ENCODE measurements at places on chromosomes 7 and 10.

DNA sequence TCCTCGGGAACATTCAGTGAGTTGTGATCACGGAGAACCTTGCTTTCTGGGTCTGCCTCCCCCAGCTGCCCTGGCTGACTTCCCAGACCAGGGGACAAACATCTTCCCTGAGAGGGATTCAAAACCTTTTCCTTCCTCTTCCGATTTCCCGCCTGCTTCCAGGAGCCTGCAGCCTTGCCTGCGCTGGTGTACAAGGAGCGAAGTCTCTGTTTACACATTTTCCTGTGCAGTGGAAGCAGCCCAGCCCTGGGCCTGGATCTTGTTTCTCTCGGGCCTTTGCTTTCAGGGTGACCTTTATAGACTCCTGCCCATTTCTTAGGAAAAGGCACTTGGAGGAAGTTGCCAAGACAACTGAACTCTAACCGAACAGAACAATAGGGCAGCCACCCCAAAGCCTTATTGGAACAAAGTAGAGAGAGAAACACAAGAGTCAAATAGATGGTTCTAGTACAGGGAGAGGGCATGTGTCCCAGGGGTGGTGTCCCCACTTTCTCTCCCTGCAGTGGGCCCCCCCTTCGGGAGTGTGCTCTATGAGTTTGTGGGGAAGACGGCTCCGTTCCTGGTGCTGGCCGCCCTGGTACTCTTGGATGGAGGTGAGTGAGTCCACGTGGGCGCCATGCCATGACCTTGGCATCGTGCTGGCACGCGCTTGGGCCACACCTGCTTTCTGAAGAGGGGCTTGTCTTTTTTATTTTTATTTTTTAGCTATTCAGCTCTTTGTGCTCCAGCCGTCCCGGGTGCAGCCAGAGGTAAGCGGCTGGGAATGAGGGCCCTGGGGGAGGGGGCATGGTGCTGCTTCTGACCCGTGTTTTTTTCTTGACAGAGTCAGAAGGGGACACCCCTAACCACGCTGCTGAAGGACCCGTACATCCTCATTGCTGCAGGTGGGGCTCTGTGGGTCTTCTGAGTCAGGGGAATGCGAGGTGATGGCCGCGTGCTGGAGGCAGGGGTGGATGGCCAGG, 14.1 kb downstream of the SLC18A2 start:
- no peak for DNase-seq

DNA sequence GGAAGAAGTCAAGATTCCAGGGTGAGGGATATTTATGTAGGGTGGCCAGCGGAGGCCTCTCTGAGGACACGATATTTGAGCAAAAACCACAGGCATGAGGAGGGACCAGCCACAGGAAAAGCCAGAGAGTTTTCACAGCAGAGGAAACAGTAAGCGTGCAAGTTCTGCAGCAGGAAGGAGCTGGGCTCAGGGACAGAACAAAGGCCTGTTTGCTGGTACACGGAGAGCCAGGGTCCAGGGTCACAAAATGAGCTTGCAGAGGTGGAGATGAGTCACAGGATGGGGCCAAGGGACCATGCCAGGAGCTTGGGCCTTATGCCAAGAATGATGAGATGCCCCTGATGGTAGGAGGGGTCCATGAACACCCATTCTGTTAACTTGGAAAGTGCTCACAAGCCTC, 283.5 kb downstream of the PLXNA4 start:
- DNase-seq, result no peak

DNA sequence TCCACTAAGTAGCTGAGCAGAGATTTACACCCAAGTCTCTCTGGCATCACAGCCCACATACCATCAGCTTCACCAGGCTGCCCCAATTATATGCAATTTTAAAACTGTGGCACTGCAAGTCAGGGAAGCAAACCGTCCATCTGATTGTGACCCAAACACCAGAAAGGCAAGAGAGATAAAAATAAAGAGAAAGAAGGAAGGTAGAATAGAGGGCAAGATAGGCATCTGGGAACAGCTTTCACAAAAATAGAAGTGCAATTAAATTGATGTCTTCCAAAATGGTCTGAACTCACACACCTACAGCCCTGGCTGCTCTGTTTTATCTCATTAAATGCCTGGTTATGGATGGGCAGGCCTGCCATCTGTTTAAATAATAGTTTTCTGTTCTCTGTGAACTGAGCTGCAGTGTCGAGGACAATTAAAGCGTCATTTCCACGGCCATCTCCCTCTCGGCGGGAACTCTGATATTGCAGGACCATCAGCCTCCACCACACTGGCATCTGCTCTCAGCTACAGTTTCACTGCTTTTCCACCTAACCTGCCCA, 509.1 kb downstream of the INHBA start:
- DNase-seq, result no peak

GRCh38 chr7:40674316-40674715, 539.5 kb downstream of the SUGCT start:
- DNase-seq, result no peak

- no peak for DNase-seq
Measured at GRCh38 chr7:32335107-32335506, 155.1 kb downstream of the LSM5 start.

GRCh38 chr10:95394161-95394880, 103.5 kb upstream of the PDLIM1 start:
- no peak for DNase-seq

DNA sequence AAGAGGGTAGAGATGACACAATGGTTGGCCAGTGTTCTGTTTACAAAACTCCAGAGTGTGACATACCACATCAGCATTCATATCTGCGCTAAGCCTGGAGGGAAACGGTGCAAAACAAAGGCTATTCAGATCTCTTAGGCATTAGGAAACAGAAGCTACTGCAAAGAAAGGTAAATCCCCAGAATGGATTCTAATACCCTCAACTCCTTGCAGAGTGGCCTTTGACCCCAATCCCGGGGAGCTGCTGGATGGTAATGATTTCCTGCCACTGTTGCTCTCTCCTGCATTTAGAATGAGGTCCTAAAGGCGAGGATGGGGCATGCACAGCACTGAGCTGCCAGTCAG, 65.2 kb downstream of the AOAH start:
- DNase-seq, result no peak

DNA sequence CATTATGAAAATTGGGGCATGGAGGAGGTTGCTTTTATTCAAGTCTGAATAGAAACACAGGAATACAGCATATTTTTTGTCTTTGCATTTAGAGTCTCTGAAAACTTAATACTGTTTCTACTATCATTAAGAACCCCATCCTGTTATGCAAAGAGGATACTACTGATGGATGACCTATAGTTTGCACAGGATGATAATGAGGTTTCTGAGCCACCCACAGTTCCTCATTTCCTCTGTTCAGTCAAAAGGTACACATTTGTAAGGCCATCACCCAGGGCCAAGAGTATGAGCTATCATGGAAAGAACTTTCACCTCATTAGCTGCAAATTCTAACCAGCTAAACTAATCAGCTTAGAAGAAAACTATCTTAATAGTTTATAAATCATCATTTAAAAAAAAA, 213.0 kb upstream of the CHRM2 start:
- DNase-seq, result no peak

- no peak for DNase-seq
Measured at GRCh38 chr7:118152654-118153053, 31.3 kb upstream of the LSM8 start.

GRCh38 chr7:74722153-74722552, 51.7 kb upstream of the NCF1 start:
- no peak for DNase-seq

- no peak for DNase-seq
Measured at GRCh38 chr10:123136806-123137642, 1.3 kb downstream of the HMX3 start.

DNA sequence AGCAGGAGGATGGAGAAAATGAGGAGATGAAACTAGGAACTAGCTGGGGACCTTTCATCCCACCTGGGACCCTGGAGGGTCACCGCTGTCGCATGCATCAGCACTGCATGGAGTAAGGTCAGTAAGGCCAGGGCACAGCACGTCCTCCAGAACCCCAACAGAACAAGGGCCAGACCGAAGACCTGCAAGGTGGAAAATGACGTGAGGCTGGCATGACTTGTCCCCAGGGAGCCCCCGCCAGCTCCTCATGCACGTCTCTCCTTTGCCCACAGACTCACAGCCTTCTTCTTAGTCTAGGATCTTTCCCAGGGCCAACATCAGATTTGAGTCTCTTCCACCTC, 4.7 kb downstream of the ZNF488 start:
- DNase-seq, result no peak

DNA sequence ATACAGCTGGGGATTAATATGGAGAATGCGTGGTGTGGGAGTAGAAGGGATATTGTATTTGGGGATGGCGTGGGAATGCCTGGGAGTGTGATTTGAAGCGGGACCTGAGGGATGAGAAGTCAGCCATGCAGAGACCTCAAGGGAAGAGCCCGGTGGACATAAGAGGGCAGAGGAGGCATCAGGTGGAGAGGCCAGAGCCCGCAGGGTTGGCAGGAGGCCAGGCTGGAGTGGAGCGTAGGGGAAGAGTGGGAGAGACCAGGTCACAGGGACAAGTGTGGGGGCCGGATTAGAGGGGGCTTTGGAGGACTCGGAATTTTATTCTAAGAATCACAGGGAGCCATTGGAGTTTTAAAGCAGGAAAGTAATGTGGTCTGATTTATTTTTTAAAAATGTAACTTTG, 2.0 kb downstream of the NDUFB2 start:
- DNase-seq, result no peak

DNA sequence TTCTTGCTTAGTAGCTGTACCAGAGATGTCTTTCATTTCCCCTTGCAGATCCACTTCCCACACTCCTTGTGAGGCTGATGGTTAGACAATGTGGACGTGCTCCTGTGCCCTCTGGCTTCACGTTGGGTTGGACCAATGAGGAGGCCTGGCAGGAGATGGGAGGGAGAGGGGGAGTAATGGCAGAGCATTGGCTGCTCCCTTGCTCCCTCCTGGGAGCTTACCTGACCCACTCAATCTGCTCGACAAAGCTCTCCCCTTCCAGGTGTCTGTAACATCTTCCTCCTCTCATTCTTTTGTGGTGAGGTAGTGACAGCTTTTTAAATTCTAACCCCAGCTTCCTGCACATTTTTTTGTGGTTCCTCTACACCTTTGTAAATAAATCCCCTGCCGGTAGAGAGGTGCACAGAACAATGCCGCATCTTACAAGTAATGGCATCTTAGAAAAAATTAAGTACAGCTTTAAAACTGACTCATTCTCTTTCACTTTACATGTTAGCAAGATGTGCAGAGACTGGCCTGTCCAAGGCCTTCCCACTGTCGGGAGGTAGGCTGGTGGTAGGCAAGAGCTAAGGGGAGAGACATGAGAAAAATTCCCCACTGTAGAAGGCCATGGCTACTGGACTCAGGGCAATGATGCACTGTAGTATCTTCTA, 134.3 kb downstream of the HTR7 start:
- no peak for DNase-seq

DNA sequence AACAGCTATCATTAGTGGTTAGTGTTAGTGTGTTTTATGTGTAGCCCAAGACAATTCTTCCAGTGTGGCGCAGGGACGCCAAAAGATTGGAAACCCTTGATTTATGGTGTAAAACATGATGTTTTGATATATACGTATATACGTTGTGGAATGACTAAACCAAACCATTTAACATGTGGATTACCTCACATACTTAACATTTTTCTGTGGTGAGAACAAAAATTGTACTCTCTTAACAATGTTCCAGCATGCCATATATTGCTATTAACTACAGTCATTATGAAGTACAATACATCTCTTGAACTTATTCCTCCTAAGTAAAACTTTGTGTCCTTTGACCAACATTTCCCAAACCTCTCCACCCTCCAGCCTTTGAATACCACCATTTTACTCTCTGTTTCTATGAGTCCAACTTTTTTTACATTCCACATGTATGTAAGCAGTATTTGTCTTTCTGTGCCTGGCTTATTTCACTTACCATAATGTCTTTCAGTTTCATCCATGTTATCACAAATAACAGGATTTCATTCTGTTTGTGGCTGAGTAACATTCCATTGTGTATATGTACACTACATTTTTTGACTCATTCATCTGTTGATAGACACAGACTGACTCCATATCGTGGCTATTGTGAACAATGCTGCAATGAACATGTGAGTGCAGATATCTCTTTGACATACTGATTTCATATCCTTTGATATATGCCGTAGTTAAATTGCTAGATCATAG, 42.2 kb upstream of the MAGI2 start:
- no peak for DNase-seq

- DNase-seq, result no peak
Measured at GRCh38 chr10:115914475-115914874, 358.5 kb downstream of the GFRA1 start.

GRCh38 chr7:74483402-74484336, 30.0 kb downstream of the GTF2IRD1 start:
- DNase-seq, result no peak

DNA sequence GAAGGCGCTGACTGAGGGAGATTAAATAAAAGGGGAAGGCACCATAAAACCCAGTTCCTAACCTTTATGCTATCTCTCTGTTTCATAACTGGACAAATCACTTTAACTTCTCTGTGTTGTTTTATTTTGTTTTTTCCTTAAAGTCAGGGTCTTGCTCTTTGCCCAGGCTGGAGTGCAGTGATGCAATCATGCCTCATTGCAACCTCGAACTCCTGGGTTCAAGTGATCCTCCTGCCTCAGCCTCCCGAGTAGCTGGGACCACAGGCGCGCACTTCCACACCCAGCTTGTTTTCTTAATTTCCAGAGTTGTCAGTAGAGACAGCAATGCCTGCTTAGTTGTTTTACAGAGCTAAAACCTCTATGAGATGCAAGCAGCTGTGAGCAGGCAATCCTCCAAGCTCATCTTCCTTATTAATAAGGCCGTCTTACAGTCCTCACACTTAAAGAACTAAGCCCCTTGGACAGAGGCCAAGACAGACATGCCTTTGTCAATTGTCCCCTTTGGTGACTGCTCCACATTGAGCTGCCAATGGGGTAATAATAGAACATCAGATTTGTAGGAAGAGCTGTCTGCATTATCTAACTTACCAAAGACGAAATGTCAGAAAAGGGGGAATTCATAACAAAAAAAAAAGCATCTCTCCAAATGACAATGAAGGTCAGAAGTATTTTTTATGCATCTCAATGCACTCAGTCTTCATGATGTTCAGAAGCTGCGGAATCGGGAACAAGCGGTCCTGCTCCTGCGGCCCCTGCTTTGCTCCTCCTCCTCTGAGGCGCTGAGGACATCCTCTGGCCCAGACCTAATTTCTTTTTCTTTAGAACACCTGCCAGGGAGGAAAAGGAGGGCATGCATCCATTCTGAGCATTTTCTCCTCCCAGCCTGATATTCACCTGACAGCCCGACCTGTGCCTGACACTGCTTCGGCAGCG, 62.7 kb upstream of the RNF32 start:
- no peak for DNase-seq

DNA sequence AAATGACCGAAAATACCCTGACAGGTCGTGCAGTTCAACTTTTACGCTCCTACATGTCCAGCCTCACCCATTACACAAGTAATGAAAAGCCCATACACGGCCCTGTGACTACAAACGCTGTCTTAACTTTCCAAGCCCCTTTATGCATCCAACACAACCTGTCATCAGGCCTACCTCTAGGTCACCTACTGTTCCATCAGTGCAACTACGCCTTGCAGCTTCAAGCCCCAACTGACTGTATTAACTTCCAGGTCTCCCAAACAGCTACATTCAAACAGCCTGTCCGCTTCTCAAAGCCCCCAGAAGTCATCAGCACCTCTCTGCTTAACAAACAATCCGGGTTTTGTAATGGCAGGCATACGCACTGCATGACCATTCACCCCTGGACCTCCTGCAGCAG, 19.2 kb downstream of the ZNF107 start:
- no peak for DNase-seq

Measured in stimulated activated CD4-positive, alpha-beta T cell treated with anti-CD3 and anti-CD28 coated beads, Interleukin-1b, Interleukin-23, amount 100 ng/mL, for 24 hours (primary cell).